ENCODE measurements at places on chromosomes 13 and 19.
A peak's percentile ranks its signal among the peaks of the same experiment; 100 is the strongest.

DNA sequence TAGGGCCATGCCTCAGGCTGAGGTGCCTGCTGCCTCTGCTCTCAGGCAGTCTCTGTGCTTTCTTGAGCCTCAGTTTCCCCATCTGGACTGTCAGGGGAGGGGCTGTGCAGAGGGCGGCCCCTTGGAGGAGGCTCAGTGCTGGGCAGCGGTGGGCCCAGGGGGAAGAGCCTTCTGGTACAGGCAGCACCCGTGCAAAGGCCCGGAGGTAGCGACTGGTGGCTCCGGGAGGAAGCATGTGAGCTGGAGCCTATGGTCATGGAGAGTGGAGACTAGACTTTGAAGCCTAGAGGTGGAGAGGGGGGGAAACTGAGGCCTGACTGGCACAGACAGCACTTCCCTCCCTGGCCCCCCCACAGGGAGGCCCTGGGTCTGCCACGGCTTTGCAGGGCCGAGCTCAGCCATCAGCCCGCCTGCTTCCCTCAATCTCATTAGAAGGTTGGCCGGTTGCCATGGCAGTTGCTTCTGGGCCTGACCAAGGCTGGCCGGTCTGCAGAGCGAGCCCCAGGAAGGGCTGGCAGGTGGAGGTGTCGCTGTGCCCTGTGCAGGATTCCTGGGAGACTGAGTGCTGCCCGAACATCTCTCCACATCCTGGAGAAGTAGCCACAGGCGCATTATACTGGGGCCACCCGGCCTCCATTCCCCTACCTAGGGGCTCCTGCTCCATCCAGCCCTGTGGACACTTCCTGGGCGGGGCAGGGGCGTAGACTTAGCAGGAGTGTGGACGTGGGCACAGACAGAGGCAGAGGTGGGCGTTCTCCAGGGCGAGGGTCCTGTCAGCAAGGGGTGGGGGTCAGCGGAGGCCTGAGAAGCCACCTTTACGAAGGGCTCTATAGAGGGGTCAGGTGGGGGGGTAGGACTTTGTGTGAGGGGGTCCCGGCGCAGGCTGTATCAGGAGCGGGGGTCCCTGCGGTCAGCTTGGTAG lies 53.2 kb downstream of the CRTC1 start:
- no peak for DNase-seq

GRCh38 chr13:24741791-24742190 lies 22.2 kb upstream of the RNF17 start:
- no peak for DNase-seq

DNA sequence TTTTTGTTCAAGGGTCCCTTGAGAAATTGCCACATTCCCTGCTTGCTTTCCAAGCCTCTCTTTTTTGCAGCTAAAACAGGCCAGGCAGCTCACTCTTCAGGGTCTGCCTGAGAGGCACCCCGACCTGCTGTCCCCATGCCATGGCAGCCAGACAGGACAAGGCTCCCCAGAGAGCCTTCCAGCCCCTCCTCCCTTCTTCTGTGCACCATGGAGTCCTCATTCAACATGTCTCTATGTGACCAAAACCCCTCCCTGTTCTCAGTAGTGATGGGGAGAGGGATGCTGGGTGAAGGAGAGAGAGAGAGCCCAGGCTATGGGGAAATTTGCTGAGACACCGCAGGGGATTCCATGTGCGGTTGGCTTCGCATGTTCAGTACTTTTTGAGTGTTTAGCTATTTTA lies 384.2 kb upstream of the ZNF507 start:
- DNase-seq = no peak

GRCh38 chr13:97108530-97108900 lies 113.6 kb upstream of the MBNL2 start:
- no peak for DNase-seq

DNA sequence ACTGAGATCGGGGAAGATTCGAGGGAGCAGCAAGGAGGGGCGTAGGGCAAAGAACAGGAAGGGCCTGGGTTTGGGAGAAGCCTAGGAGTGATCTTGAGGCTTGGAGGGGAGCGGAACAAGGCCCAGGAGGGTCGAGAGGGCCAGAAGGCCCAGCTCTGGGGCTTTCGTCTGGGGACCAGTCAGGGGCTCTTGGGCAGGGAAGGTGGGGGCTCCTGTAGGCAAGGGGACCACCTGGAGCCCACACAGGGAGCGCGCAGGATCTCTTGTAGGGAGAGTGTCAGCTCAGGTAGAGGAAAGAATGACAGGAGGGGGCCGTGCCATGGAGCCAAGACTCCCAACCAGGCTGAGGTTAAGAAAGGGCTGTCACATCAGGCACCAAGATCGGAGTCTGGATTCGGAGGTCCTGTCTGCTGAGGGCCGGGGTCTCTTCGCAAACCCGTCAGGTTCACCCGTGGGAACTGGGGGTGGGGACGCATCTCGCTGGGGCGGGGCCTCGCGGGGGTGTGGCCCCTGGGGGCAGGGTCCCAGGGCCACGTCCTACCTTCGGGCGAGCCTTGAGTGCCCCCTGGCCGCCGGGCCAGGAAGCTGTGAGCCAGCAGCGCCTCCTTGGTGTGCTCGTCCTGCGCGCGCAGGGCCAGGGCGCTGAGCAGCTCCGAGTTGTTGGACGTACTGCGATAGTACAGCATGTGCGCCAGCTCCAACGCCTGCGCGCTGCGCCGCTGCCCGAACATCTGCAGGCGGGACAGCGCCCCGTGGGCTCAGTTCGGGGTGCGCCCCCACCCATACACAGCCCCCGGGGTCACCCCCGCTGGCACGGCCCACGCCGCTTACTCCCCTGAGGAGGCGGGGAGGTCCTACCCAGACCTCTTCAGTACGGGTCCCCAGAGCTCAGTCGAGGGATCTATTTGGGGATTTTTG lies 8.4 kb downstream of the EMP3 start:
- DNase-seq = peak; percentile 83

- no peak for DNase-seq
These were observed 852 bp downstream of the KLK1 start for GRCh38 chr19:50822661-50823208.

DNA sequence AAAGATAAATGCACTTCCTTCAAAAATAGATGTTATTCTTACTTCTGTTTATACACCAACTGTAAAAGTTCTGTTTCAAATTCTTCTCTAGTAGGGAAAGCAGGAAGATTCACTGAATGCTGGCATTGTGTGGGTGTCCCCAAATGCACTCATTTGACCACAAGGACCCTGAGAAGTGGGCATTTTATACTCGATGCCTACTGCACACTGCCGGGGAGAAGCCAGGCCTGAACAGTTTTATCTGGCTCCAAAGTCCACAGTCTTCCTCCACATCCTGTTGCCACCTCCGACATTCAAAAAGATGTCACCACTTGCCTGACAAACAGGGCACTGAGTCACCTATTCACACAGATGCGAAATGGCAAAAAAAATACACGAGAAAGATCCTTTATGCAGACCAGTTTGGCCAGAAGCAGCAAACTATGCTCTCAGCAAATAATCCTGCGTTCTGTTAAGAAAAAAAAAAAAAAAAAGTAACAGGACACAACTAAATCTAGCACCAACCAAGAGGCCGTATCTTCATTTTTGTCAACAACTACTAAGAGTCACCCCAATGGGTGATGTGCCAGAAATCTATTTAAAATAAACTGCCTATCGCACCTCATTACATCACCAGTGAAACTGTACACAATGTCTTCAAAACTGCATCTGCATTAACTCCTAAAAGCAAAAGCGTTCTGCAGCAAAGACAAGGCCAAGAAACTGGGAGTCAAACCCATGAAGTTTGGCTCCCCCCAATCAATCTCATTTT lies 6.2 kb downstream of the ZC3H4 start:
- no peak for DNase-seq

DNA sequence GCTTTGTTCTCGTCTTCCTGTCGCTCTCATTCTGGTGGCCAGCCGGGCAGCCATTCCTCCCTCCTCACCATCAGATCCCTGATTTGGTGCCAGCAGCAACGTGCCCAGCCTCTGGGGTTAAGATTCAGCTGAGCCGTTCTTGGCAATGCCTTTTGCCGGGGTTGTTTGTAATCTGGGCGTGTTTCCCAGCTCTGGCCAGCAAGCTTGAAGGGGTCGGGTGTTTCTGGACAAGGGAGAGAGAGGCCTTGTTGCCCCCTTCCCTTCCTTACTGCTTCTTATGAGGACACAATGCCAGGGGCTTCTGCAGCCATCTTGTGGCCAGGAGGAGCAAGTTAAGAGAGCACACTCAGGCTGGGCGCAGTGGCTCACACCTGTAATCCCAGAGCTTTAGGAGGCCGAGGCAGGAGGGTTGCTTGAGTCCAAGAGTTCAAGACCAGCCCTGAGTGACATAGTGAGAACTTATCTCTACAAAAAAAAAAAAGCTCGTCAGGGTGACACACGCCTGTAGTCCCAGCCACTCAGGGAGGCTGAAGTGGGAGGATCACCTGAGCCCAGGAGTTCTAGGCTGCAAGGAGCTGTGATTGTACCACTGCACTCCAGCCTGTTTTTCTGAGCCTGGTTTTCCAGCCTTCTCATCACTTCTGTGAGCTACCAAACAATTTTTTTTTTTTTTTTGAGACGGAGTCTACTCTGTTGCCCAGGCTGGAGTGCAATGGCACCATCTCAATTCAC lies 10.7 kb upstream of the CRTC1 start:
- no peak for DNase-seq

DNA sequence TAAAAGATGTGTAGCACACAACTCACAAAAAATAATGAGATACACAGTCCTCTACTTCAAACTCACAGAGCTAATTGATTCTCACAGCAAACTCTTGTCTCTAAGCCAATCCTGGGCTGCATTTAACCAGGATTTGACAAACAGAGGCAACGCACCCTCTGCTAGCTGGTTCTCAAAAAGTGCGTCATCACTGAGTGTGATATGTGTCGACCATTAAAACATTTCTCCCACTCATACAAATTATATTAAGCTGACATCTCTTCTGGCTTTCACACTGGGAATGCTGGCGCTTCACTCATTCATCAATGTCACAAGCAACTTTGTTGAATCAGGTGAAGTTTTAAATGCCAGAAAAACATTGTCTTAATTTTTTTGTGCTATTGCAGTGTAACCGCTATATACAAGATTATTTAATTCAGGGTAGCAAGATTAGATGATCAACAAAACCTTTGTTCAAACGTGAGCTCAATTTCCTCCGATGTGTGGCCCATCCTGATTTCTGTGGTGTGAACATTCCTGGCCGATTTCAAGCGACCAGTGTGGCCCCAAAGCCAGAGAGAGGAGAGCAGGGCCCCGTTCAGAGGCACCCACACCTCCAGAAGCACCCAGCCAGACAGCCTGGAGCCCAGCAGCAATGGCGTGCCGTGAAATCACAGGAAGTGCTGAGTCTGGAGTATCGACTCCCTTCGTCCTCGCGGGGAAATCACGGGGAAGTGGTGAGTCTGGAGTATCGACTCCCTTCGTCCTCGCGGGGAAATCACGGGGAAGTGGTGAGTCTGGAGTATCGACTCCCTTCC lies 49.4 kb downstream of the RASA3 start:
- no peak for DNase-seq

DNA sequence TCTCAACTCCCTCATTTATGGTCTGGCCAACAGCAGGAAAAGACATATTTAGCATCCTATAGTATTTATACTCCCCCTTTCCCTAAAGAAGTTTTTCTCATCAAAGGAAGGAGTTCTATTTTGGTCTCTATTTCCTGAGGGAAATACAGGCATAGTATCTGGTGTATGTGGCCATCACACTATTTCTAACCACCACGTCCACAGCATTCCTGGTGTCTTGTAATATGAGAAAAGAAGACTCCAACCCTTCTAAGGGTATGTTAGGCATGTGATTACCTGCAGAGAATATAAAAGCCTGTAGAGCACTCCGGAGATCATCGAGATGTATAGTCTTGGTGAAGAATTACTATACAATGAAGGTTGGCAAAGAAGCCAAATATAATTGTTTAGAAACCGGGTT lies 137.4 kb downstream of the VWA8 start:
- DNase-seq = no peak
